ENCODE measurements at places on chromosomes 16 and 17.

GRCh38 chr16:70257391-70257790, 5.7 kb upstream of the EXOSC6 start:
- no peak for DNase-seq

- no peak for DNase-seq
Measured at GRCh38 chr16:4882633-4883285, 35.5 kb downstream of the UBN1 start.

- DNase-seq: no peak
Measured at GRCh38 chr16:49017501-49017900, 264.1 kb downstream of the CBLN1 start.

DNA sequence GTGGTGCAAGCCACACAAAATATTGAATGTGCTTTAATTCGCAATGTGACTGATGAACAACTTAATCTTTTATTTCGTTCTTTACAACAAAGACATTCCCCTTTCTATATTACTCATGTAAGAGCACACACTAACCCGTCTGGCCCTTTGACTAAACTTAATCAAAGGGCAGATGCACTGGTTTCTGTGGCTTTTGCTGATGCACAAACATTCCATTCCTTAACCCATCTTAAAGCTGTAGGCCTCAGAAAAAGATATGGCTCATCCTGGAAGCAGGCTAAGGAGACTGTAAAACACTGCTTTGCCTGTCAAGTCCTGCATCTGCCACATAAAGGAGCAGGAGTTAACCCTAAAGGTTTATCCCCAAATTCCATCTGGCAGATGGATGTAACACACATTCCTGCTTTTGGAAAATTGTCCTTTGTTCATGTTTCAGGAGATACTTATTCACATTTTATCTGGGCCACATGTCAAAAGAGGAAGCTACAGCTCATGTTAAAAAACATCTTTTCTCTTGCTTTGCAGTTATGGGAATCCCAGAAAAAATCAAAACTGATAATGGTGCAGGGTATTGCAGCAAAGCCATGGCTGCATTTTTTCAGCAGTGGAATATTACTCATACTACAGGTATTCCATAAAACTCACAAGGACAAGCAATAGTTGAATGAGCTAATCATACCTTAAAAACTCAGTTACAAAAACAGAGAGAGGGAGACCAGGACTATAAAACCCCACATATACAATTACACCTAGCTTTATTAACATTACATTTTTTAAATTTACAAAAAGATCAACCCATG, 137.2 kb downstream of the AHSP start:
- no peak for DNase-seq

- DNase-seq: no peak
Measured at GRCh38 chr17:34755371-34755770, 176.0 kb downstream of the TMEM132E start.

GRCh38 chr16:87919681-87919994, 16.7 kb downstream of the CA5A start:
- no peak for DNase-seq

DNA sequence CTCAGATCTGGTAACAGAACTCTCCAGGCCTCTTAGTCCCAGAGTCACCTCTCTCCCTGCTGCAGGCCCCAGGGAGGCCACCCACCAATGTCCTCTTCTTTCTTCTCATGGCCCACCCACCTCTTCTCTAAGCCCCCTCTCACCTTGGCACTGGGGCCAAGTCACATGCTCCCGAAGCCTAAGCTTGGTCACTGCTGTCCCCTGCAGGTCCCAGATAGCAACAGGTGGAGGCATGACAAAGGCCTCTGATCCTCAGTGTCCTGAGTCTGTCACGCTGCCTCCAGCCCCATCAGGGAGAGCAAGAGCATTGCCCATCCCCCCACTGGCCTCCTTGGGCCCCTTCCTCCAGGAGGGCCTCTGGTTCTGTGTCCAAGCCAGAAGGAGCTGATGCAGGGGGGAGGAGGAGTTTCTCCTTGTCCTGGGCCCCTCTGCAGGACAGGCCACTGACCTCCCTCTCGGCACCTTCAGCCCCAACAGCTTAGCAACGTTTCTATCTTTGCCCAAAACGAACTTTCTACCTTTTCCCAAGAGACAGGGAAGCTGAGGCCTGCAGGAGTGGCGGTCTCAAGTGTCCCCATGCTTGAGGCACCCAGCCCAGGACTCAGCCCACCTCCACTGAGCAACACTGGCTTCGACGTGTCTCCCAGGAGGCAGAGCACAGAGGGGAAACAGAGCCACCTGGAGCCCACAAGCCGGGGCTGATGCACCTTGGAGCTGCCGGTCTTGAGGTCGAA, 8.6 kb downstream of the P2RX1 start:
- DNase-seq: no peak

DNA sequence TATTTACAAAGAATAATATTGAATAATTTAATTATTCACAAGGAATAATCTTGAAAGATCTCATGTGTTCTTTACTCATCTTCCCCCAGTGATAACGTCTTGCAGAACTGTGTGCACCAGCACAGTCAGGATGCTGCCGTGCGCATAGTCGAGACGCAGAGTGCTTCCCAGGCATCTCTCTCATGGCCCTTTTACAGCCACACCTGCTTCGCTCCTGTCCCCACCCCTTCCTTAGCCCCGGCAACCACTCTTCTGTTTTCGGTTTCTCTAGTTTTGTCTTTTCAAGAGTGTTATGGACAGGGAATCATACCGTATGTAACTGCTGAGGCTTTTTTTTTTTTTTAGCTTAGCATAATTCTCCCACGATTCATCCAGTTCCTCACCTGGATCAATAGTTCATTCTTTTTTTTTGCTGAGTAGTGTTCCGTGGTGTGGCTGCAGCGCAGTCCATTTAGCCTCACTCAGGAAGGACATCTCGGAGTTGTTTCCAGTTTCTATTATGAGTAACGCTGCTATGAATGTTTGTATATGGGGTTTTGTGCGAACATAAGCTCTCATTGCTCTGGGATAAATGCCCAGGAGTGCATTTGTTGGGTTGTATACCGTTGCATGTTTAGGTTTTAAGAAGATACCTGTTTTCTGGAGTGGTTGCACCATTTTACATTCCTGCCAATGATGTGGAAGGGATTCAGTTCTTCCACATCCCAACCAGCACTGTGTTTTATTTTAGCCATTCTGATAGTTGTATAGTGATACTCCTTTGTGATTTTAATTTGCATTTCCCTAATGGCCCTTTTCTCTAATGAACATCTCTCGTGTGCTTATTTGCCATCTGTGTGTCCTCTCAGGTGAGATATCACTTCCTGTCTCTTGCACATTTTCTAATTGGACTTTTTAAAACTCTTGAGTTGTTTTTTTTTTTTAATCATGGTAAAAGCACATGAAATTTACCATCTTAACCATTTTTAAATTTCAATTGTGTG, 47.6 kb downstream of the SEC14L1 start:
- no peak for DNase-seq

DNA sequence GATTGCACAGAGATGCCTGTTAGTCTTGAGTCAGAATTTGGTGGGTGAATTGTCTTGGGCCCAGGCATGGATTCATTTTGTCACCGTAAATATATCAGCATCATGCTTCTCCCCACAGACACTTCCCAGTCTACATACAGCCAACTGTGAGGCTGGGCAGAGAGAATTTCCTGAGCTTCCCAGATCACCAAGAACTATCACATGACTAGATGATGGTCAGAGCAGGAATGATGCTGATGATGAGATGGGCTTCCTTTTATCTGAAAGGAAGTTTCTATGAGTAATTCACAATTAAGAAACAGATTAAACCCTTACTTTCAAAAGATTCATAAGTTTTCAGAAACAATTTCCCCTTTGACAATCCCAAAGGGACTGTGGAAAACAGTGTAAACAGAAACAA, 323 bp upstream of the KRTAP9-9 start:
- DNase-seq: no peak
